ENCODE measurements at places on chromosomes 7 and 10.

DNA sequence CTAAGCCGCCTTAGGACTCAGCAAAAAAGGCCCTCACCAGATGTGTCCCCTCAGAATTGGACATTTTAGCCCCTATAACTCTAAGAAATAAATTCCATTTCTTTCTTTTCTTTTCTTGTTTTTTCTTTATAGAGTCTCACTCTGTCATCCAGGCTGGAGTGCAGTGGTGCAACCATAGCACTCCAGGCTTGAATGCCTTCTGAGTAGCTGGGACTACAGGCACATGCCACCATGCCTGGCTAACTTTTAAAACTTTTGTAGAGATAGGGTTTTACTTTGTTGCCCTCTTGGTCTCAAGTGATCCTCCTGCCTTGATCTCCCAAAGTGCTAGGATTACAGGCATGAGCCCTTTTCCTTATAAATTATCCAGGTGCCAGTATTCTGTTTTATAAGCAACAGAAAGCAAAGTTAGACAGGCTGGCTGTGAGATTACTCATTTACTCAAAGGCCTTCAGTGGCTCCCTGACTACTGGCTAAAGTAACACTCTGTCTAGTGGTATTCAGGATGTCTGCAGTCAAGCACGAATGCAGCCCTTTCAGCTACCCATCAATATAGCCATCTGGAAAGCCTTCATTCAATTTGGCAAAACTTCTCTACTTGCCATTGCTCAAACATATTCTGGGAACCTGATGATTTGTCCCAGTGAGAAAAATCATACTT, 128.6 kb downstream of the ICA1 start:
- DNase-seq = no peak

- no peak for DNase-seq
These were observed 7.6 kb downstream of the TMEM184A start for GRCh38 chr7:1548438-1548831.

DNA sequence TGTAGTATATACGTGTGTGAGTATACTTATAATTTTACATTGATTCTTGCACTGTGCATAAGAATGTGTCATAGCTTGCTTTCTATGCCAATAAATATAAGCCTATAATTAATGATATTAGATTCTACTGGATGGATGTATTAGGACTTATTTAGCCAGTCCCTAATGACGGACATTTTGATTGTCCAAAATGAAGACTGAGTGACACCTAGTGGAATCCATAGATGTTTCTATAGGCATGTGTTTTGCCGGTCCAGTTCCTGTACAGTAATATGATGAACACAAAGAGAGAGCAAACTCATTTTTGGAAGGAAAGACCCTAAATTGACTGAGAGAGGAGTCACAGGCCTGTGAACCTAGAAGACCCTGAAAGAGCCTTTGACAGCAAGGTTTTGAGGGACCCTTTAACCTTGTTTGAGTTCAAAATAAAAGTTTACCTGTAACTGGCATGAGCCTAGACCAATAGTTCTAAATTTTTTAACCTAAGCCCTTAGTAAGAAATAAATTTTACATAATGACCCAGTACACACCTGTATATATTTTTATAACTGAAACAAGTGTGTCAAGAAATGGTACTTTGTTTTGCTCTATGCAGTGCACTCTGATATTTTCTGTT, 42.4 kb upstream of the AGBL3 start:
- DNase-seq = no peak

DNA sequence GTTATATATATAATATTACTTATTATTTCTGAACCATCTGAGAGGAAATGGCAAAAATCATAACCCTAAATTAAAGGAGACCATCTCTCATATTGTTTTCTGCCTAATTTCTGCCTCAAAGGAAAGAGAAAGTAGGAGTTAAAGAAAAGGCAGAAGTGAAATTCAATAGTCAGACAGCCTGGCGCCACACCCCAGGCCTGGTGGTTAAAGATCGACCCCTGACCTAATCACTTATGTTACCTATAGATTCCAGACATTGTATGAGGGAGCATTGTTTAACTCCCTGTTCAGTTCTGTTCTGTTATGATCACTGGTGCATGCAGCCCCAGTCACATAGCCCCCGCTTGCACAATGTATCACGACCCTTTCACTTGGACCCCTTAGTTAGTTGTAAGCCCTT, 24.9 kb upstream of the CHST3 start:
- DNase-seq = no peak

GRCh38 chr7:4274286-4274685, 407.8 kb upstream of the FOXK1 start:
- DNase-seq = no peak

DNA sequence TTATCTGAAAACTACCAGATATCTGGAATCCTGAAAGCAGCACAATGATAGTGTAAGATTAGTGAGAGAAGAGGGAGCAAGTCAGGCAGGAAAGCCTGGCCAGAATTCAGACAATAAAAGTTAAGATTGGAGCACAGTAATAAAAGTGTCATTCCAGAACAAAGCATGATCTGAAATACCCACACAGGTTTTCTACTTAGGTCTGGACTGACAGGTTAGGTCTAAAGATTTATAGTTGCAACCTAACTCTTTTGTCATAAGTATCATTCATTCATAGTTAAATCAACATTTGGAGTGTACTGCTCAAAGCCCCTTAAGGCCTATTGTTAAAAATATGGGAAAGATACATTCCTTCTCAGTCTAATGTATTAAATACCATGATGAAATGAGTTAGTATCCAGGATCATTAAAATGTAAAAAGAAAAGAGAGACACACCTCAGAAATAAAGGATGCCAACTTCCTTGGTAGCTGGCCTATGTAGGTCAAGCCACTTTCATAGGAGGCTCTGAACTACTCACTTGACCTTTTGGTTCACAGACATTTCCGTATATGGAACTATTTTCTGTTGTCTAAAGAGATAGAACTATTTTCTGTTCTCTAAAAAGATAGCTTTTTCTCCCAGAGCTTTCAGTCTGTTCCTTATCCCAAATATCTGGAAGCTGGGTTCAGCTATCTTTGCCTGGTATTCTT, 105.2 kb downstream of the FAS start:
- DNase-seq = no peak

- DNase-seq = peak; percentile 38
These were observed 19.6 kb upstream of the INPP5A start for GRCh38 chr10:132517951-132518521.

Measured in nephron progenitor cell (in vitro differentiated cells).